ENCODE measurements at places on chromosomes 7 and 10. TPM values are rescaled to one million over a fixed set of nuclear protein-coding genes. Genes with fewer than 3 reads are reported as not detected.

Gene FGL2
- 0.14 TPM for total RNA-seq

Gene LRWD1
- total RNA-seq = 46.0 TPM

Gene FAM25A
- not detected for total RNA-seq

Gene SPDYE3
- not detected for total RNA-seq

Gene TDRD1
- not detected for total RNA-seq

Gene UFSP1
- 16.0 TPM for total RNA-seq

Gene CDNF
- 0.74 TPM for total RNA-seq

Gene LLCFC1
- total RNA-seq = not detected

Gene ALOX5
- 1.4 TPM for total RNA-seq
